ENCODE measurements at places on chromosomes 2 and 18.

- DNase-seq = no peak
Observed at GRCh38 chr2:66414896-66415295, 20.0 kb upstream of the MEIS1 start.

- DNase-seq = no peak
Observed at GRCh38 chr18:12574494-12575185, 83.3 kb downstream of the SPIRE1 start.

DNA sequence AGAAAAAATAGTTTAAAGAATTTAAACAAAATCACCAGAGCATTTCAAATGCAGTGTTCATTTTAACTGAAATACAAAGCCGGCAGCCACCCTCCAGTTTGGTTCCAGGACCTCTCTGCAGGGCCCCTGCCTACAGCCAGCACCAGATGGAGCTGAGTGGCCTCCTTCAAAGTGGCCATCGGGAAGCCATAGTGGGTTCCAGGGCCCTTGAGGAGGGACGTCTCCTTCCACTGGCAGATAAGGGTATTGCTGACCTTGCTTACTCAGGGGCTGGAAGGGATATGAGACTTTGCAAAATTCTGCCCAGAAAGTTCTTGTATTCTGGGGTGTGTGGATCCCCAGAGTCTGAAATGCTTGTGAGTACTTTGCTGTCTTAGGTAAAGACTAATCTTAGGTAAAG is 205.2 kb upstream of the APCDD1 start:
- no peak for DNase-seq

DNA sequence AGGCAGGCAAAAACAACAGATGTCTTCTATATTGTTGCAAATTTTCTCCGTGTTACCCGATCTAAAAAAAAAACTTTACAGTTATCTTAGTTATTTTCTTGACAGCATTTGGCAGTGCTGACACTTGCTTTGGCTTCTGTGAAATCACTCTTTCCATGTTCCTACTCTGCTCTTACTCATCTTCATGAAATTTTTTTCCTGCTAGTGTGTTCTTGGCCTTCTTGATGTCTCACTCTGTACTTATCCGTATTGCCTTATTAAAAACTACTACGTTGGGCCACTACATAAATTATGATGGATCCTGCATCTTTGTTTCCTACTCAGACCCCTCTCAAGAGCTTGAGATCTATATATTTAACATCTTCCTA is 134.4 kb downstream of the IKZF2 start:
- DNase-seq = no peak

DNA sequence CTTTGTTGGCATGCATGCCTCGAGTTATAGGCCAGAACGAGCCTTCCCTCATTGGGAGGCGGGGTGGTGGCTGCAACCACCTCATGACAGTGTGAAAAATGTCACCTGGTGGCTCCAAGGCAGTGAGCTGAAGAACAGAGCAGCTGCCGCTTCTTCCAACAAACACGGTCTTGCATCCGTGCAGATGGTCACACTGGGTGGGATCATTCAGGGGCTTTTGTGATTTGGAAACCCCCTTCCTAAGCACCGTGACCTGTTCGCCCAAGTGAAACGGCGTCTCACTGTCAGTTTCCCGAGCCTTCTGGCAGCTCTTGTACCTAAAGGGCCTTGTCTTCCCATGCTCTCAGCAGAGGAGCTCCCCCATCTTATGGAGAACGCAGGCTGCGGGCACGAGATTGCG is 159.7 kb downstream of the NAPG start:
- DNase-seq = no peak

DNA sequence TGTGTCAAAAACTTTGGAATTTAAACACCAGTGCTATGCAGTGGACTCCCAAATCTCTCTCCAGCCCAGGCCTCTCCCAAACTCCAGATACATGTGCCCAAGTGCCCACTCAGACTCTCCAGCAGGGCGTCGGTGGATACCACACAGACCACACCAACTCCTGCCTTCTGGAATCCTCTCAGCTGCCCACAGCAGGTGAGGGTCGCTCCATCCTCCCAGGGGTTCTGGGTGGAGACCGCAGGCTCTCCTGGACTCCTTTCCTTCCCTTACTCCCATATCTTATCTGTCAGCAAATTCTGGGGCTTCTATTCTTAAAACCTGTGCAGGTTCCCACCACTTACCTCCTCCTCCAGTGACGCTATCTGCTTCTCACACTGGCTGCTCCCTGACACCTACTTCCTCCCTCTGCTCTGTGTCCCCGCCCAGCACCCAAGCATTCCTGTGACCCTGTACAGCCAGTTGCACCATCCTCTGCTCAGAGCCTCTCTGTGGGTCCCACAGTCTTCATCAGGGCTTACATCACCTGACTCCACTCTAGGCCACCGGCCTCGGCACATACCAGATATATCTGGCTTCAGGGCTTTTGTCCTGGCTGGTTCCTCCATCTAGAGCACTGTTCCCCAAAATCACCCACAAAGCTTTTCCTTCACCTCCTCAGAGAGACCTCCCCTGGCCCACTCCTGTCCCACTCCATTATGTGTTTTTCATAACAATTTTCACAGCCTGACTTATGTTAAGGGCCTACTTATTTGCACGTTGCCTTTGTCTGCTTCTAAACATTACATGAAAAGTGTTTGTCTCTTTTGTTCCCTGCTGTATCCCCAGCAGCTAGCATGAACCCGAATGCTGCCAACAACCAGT is 2.6 kb upstream of the IMP4 start:
- DNase-seq = no peak

- no peak for DNase-seq
Observed at GRCh38 chr18:33577685-33578517, at the start of gene ASXL3. ASXL3 (plus strand) TSS chr18:33578219; CDS start chr18:33578632, 413 bp downstream.

DNA sequence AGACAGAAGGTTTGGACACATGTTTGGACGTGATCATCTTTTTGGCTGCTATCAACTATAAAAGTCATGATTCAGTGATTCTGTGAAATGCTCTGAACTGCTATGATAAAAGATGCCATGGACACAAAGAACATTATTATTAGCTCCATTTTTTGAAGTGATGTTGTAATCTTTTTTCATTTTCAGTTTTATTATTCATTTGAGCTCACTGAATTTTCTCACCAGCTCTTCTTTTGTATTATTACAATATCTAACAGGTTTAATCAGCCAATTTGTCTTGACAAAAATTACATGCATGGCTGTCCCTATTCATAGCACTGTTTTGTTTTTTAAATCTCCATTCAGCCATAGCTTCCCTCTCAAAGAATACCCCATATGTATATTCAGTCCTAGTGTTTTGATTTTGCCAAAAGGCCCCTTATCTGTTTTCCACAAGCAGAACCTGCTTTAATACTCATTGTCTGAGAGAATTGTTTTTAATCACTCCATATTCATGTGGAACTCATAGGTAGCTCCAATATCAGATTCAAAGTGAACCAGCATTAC is 314.0 kb upstream of the FAM98A start:
- DNase-seq = no peak

DNA sequence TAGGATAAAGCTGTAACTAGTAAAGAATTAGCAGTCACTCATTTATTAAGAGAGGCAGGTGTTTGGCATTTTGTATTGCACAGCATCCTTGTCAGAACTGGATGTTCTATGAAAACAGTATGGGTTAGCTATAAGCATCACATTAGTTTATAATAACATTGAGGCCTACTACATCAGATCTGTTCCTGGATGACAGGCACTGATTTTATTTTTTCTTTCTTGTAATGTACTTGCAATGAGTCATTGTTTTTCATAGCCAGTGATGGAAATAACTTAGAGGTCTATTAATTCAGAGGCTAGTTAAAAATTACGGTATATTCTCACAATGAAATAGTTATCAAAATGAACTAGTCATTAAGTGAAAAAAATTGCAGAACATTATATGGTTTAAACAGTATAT is 13.0 kb upstream of the RMDN2 start:
- no peak for DNase-seq

- DNase-seq = no peak
Observed at GRCh38 chr2:71256421-71256820, 29.5 kb upstream of the PAIP2B start.
